ENCODE measurements at places on chromosomes 5 and 9.
A peak's percentile ranks its signal among the peaks of the same experiment; 100 is the strongest.

DNA sequence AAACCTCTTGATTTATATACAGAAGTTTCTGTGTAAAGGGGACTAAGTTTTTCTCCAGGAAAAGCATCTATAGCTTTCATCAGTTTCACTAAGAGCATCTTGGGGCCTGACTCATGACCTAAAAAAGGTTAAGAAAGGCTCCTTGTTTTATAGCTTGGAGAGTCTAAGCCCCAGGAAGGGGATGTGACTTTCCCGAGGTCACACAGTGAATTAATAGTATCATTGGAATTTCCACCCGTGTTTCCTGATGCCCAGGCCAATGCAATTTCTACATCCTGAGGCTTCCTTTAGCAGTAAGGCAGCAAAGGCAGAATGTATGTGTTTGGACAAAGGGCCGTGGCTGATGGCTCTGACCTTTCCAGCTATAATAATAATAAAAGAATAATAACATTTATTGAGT is 8.6 kb downstream of the MORN5 start:
- no peak for DNase-seq

GRCh38 chr5:32027717-32028458 is 146.2 kb downstream of the GOLPH3 start:
- peak; percentile 73 for DNase-seq

DNA sequence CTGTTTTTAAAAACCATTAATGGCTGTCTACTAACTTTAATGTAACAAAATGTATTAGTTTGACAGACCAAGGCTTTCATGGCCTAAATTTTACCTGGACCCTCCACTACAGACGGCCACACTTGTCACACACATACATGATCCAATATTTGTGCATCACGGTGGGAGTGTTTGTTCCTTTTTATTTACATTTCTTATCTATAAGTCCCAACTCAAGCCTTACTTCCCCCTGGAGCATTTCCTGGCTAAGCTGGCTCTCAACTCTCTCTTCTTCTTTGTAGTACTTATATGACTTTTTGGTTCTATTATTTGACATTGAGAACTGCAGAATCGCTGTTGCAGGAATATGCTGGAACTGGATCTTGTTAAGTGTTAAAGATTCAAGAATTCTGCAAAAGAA is 534.4 kb downstream of the RAB3C start:
- DNase-seq = no peak

DNA sequence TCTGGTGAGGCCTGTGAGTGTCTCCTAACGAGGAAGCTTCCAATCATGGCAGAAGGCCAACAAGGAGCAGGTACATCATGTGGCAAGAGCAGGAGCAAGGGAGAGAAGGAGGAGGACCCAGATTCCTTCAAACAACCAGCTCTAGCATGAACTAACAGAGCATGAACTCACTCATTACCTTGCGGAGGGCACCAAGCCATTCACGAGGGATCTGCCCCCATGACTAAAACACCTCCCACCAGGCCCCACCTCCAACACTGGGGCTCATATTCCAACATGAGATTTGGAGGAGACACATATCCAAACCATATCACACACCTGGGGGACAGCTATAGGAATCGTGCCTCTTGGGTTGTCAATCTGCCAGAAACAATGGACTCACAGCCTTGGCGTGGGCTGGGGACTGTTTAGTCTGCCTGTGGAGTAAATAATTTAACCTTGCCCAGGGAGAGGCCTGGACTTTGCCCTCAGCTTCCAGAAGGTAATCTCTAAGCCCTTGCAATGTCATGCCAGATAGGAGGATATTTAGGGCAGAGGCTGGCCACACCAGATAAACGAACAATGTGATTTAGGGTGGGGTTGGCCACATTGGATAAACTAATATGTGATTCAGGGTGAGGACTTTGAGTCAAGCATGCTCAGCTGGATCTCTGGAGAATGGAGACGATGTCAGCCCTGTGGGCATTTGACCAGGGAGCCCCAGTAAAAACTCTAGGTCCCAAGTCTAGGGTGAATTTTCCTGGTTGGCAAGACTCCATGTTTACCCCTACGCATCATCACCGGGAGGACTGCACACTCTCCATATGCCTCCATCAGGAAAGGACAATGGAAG is 13.6 kb upstream of the VDAC1 start:
- DNase-seq = peak; percentile 62

DNA sequence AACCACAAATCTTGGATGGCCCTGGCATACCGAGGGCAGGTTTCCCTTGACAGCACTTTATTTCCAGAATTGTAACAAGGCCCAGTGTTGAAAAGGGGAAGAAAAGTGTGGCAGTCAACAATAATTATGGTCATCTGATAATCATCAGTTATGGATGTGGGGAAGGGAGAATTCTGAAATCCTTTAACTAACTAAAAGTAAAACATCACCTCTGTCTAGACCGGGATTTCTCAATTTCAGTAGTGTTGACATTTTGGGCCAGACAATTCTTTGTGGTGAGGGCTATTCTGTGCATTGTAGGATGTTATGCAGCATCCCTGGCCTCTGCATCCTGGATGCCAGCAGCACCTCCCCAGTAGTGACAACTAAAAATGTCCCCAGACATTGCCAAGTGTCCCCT is 140.4 kb downstream of the PSAT1 start:
- DNase-seq = no peak

DNA sequence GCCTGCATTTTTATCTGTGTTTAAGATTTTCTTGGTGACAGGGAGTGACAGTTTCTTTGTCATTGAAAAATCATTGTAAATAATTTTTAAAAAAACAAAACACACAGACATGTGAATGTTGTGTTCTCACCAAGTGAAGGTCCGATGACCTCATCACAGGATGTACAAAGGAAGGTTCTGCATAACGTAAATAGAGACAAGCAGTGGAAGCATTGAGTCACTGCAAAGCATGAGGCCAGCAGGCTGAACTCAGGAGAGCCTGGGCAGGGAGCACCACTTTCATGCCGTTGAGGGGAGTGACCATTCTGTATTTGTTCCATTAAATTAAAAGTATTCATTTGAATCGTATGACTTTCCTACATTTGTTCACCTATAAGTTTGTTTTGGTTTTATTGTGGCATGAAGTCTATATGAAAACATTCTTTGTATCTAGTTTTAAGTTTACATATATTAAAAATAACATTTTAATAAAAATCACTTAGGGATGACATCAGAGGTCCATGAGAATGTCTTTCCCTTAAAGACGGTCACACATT is 70.4 kb upstream of the TLE1 start:
- no peak for DNase-seq

- peak; percentile 65 for DNase-seq
Measured at GRCh38 chr9:107488375-107489143, 1.0 kb downstream of the KLF4 start.

DNA sequence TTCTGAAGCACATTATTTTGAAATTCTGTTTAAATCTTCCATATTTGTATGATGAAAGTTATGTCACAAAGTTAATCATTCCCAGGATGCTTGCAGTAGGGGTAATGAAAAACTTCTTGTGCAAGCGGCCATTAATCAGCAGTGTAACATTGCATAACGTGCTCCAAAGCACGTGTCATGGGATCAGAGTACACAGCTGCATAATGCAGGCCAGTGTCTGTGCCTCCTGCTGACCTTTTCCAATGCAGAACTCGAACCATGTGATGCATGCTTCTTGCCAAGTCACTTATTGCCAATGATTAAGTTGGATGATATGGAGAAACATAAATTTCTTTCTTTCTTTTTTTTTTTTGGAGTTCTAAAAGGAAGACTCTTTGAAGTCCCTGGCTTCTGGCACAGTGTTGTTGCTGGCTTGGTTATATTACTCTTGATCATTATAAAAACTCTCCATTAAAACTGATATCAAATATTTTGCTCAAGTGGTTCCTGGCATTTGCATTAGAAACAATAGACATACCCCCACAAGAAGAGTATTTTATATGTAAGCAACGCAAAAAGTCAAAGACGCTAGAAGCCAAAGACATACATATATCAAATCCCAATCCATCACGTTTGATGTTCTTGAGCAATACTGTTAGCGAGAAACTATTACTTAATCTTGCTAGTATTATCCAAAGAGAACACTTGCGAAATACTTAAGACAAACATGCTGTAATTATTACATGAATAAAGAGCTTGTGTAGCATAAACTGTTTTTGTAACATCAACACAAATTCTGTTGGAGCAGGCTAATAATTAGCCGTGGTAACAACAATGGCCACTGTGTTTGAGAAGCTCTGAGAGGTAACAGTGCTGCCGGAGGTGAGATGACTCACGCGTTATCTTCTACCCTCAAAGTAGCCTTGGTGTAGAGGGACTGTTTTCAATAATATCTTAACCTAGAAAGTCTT is 164.2 kb downstream of the AUH start:
- DNase-seq = peak; percentile 64

DNA sequence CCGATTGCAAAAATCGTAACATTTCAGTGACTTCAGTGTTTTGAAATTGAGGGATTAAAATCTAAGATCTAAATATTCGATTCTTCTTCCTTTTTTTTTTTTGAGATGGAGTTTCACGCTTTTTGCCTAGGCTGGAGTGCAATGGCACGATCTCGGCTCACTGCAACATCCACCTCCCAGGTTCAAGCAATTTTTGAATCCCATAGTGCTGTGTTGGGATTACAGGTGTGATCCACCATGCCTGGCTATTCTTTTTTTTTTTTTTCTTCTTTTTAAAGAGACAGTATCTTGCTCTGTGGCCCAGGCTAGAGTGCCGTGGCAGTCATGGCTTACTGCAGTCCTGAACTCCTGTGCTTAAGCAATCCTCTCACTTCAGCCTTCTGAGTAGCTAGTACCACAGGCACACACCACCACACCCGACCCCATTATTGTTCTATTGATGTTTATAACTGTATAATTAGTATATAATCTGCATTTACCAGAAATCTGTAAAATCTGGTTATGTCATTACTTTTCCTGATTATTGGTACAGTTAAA is 42.7 kb downstream of the NSD1 start:
- no peak for DNase-seq

DNA sequence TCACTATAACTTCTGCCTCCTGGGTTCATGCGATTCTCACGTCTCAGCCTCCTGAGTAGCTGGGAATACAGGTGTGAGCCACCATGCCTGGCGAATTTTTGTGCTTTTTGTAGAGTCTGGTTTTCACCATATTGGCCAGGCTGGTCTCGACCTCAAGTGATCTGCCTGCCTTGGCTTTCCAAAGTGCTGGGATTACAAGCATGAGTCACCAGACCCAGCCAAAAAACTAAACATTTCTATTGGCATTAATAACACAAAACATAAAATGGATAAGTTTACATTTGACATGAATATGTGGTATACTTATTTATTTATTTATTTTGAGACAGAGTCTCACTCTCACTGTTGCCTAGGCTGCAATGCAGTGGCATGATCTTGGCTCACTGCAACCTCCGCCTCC is 13.6 kb upstream of the REEP5 start:
- no peak for DNase-seq

DNA sequence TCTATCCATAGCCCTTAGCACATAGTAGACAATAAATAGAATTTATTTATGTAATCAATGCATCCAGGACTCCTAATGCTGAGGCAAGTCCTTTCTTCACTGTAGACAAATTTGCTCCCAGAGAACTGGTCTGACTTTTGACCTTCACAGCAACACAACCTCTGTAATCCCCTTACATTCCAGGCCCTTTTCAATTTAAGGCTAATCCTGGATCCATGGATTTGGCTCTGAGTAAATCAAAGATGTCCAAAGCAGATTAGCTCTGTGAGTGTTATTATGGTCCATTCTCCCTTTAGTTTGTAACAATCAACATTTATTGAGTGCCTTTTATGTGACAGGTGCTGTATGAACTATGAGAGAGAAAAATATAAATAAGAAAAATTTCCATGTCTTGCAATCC is 27.4 kb upstream of the TMC1 start:
- no peak for DNase-seq

GRCh38 chr5:54523534-54523933 is 6.0 kb downstream of the SNX18 start:
- DNase-seq = no peak

- DNase-seq = no peak
Measured at GRCh38 chr5:105639511-105639910, 2031.2 kb downstream of the EFNA5 start.

- DNase-seq = peak; percentile 87
Measured at GRCh38 chr9:88322906-88323566, 65.2 kb upstream of the SPIN1 start.

- DNase-seq = no peak
Measured at GRCh38 chr5:79255786-79256557, 20.0 kb downstream of the JMY start.

DNA sequence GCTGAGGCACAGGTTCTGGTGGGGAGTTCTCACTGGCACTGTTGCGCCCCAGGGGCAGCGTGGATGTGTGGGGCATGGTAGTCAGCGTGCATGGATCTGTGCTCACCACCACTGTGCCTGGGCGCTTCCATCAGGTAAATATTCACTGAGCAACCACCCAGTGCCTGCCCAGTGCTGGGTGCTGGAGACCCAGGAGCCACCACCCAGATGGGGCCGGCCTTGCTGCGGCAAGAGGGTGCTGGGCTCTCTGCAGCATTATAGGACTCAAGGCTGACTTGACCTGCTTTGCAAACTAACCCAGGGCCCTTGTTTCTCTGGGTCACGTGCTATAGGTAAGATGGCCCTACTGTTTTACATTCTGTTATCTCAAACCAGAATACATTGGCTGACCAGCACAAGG is 60.5 kb downstream of the DAP start:
- DNase-seq = no peak

DNA sequence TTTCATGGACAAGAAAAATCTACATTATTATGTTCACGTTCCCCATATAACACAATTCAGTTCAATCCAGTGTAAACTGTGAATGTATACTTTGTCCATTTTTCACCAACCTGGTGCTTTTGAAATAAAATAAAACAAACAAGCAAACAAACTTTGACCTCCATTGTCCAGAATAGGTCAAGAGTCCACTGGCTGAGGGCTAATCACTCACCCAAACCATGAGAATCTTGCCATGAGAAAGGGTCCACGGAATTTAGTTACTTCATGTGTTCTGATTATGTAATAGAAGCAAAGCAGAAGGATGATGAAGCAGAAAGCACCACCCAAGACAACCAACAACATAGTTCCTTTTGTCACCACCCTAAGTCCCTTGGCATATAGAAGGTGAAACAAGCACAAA is 28.7 kb downstream of the DIAPH1 start:
- peak; percentile 53 for DNase-seq

DNA sequence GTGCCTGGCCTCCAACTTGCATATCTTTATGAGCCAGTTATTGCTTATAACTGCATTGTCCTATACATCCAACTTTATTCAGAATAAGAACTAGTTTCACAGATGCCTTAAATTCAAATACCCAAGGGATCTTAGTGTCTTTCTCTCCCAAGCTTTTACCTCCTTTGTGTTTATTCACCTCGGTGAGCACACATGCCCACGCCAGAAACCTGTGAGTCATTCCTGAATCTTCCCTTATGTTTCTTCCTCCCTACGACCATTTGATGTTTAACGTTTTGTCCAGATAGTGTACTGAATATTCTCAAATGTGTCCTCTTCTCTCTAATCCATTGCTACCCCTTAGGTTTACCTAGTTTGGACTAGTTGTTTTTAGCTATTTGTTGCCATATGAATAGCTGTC is 55.5 kb upstream of the MEGF10 start:
- no peak for DNase-seq

DNA sequence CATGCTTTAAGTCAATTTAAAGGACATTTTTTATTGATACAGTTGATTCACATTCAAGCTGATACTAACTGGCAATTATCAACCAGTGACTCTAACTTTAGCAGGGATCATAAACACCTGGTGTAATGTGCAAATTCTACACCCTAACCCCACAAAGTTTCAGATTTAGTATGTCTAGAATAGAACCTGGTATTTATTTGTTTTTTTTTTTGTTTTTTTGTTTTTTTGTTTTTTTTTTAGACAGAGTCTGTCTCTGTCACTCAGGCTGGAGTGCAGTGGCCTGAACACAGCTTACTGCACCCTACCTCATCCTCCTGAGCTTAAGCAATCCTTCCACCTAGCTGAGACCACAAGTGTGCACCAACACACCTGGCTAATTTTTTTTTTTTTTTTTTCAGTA is 311.2 kb upstream of the SEMA6A start:
- no peak for DNase-seq

Data from common myeloid progenitor, CD34-positive (primary cell).